ENCODE measurements at places on chromosomes 3 and 15.

GRCh38 chr3:154193000-154193615 is 71.9 kb downstream of the ARHGEF26 start:
- DNase-seq: no peak

DNA sequence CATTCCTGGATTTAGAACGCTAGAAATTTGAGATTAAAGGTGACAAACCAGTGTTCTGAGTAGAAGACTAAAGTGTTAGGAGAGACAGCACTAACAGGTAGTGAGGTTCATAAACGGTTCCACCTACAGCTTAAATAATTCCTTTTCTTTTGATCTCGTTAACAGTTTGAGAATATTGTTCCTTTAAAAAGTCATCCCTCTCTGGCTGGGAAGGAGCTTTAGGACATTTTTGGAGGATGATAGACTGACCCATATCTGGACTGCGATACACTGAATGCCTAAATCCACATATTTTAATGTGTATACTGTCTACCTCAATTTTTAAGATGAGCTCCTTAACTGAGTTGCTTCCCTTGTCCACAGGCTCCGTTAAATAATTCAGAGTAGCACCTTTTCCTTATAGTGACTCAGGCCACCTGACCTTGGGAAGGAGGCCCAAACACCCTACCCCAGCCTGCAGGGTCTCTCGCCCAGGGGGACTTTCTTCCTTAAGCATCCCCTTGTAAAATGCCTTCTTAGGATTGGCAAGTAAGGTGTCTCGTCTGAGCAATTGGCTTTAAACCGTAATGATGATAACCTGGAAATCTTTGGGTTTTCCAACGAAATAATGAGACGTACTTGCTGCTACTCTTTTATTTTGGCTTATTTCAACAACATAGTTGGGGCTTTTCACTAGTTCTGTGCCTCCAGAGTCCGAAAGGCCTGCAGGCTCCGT is 3.3 kb downstream of the TRIM71 start:
- no peak for DNase-seq

DNA sequence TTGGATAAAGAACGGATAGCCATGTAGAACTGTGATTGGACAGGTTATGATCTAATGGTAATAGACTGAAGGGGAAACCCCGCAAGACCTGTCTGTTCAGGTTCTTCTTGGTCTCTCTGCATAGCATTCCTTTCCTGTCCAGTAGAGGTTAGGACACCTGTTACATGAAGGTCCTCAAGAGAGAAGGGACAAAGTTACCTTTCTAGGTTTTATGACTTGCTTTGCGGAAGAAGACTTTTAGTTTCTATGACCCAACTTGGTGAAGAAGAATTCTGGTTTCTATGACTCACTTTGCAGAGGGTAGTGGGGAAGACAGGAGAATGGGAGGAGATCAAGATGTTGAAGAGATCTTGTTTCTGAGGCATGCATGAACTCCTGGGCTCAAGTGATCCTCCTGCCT is 97.9 kb upstream of the C3orf80 start:
- no peak for DNase-seq

DNA sequence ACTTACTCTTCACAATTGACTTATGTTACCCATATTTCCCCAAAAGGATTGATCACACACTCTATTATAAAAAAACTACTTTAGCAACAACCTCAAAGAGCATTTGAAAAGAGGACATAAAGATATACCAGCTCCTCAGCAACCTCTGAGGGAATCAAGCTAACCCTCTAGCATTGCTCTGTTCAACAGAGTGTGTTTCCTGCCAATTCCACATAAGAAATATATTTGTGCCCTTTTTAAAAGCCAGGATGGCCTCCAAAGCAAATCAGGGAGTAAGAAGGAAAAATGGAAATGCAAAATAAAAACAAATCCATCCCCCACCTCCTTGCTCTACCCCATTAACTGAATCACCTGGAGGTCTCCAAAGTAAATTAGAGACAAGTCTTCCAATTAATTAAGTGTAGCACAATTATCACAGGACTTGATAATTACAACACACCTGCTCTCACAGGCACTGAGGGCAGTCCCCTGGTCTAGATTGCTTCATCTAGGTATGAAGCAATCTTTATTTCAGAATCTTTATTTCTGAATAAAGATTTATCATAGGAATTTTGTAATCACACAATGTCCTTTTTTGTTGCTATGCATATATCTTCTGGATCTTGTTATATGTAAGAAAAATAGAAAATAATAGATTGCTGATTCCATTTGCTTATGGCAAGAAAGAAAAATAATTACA is 34.8 kb downstream of the GPR176 start:
- DNase-seq: no peak

DNA sequence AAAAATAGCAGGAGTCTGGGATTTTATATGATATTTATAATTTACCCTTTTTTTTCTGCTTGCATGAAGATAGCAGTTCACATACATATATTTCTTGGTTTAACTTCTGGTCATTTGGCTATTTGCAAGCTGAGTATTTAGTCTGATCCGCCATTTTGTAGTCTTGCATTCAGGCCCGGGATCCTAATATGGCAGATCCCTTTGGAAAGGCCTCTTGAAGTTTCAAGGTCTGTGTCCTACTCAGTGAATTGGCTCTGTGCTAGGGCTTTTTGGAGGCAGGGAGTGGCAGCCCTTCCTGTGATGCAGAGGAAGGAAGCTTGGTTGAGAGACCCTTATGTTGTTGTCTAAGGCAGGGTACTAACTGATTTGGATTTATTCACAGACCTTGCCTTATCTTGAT is 2.9 kb downstream of the SNRPN start:
- no peak for DNase-seq

- no peak for DNase-seq
These were observed 40.6 kb upstream of the GLCE start for GRCh38 chr15:69119683-69120395.

- no peak for DNase-seq
These were observed 1.2 kb downstream of the PARP16 start for GRCh38 chr15:65285291-65286068.

- DNase-seq: peak; percentile 30
These were observed 347.7 kb downstream of the ZBBX start for GRCh38 chr3:167032267-167032876.

DNA sequence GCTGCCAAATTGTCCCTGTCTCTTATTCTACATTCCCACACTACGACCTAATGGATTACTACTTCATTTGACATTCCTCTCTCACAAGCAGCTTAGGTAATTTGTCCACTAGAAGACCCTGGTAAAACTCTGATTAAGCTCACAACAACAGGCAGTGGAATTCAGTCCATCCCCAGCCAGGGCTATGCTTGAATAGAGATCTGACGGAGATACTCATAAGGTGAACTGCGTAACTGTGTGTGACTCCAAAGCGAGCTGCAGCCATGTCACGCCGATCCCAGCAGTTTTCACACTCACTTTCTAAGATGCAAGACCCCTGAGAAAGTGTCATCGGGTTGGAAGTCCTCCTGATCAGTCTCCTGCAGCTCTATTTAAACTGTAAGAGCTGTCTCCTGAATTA is 25.7 kb upstream of the ROBO2 start:
- DNase-seq: no peak

DNA sequence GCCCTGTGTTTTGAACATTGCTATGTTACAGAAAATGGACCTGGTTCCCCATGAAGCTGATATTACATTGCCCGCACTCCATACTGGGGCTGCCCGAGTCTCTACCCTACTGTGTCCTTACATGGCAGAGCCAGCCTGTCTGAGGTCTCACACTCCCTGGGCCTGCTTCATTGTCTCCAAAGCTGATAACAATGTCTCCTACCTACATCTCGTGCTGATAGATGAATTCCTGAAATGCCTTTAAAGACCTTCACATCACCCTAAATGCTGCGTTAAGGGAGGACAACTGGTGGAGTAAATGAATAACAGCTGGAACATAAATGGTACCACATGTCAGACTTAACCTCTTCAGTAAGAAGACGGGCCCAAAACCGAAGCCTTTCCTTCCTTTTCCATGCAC is 62.9 kb upstream of the PTX3 start:
- no peak for DNase-seq

GRCh38 chr15:40984406-40984805 is 31.1 kb downstream of the CHAC1 start:
- no peak for DNase-seq

- no peak for DNase-seq
These were observed 33.0 kb downstream of the MBNL1 start for GRCh38 chr3:152301745-152302181.

- DNase-seq: no peak
These were observed 29.8 kb upstream of the CMTM6 start for GRCh38 chr3:32532434-32532833.

Data from globus pallidus (tissue), 1 donor.